ENCODE measurements at places on chromosomes 5 and 9. TPM values are rescaled to one million over a fixed set of nuclear protein-coding genes. Genes with fewer than 3 reads are reported as not detected.

DNA sequence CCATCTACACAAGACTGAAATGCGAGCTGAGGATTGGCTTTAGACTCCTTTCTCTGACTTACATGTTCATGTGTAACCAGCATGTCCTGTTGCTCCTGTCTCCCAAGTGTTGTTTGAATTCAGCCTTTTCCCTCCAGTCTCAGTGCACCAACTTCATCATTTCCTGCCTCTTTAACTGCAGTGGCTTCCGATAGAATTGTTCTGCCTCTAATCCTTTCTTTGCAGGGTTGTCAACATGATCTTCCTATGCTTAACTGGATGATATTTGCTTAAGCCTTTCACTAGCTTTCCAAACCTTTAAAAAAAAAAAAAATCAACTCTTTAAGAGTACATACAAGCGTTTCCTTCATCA lies 6.7 kb upstream of the FYB1 start:
- no peaks in the 10 kb centered on the region for H3K36me3 ChIP-seq
- no peaks in the 10 kb centered on the region for H3K4me1 ChIP-seq
- no peak overlapping the region for H3K27ac ChIP-seq
- peaks cover 12% of the 10 kb centered on the region for H3K27me3 ChIP-seq

- H3K27ac ChIP-seq = peak overlapping the region; percentile 27
- no peaks in the 10 kb centered on the region for H3K36me3 ChIP-seq
- H3K27me3 ChIP-seq = no peaks in the 10 kb centered on the region
- H3K4me1 ChIP-seq = no peaks in the 10 kb centered on the region
- DNase-seq = peak; percentile 37
Measured at GRCh38 chr5:128084228-128085167, 932 bp downstream of the SLC12A2 start.

DNA sequence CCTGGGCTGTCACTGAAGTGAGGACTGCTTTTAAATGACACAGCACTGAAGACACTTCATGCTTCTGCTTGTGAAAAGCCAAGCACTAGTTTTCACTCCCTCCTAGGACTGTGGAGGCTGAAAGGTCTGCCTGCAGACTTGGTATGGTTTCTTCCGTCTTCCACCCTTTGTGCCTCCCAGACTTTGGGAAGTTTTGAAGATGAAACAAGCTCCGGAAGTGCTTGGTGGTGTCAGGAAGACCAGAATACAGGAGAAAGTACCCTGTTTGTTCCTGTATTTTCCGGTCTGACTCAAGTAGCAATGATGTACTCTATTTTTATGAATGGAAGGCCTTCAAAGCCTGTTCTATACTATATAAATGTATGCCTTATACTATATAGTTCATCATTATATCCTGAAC lies 222.7 kb downstream of the PDZD2 start:
- no peaks in the 10 kb centered on the region for H3K4me1 ChIP-seq
- peaks cover 18% of the 10 kb centered on the region for H3K27me3 ChIP-seq
- H3K27ac ChIP-seq = no peak overlapping the region
- no peaks in the 10 kb centered on the region for H3K36me3 ChIP-seq
- no peak for DNase-seq

The FAM114A2 gene
- 36.4 TPM for total RNA-seq

The G3BP1 gene
- 482 TPM for total RNA-seq
